ENCODE measurements at places on chromosomes 1 and 21. TPM values are rescaled to one million over a fixed set of nuclear protein-coding genes. Genes with fewer than 3 reads are reported as not detected.

Gene PAFAH2
- 7.9 TPM for total RNA-seq

Gene SLC25A34
- 0.22 TPM for total RNA-seq

Gene CDC42BPA
- total RNA-seq, result 52.8 TPM

Gene NAV1
- 12.7 TPM for total RNA-seq

Gene TTC39A
- total RNA-seq, result not detected

Gene CTTNBP2NL
- total RNA-seq, result 13.0 TPM

Gene ATAD3C
- not detected for total RNA-seq

Gene LCA5L
- total RNA-seq, result 1.0 TPM

Gene PSEN2
- 13.2 TPM for total RNA-seq

DNA sequence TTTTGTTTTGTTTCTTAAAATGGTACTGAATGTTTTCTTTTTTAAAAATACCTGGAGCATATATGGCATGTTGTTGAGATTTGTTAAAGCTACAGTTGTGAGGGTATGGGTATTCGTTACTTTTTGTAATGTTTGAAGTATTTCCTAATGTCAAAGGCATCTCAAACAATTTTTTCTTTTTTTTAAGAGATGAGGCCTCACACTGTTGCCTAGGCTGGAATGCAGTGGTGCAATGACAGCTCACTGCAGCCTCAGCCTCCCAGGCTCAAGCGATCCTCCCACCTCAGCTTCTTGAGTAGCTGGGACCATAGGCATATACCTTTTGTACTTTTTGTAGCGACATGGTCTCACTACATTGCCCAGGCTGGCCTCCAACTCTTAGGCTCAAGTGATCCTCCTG, 16.1 kb downstream of the CLCN6 start:
- no peak for DNase-seq

GRCh38 chr1:52579415-52579814, 22.8 kb upstream of the GPX7 start:
- DNase-seq, result no peak

GRCh38 chr1:161890574-161890973, 124.5 kb downstream of the ATF6 start:
- DNase-seq, result no peak

GRCh38 chr1:101317590-101317989, 80.8 kb downstream of the S1PR1 start:
- DNase-seq, result no peak

DNA sequence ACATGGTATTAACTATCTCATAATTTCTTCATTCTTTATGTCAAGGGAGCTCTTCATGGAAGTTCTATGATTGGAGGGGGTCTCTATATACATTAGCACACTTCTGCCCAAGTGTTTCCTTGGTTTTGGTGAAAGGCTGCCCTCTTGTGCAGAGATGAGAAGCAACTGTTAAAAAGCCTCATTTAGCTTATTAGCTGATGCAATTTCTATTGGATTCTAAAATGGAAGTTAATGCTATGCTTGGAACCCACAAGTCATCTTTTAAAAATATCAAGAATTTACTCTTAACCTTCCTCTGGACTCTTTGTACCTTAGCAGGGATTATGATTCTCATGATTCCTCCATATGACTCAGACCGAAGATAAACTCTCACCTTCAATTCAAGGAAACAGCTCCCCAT, 328.9 kb downstream of the PTBP2 start:
- DNase-seq, result peak; percentile 8

DNA sequence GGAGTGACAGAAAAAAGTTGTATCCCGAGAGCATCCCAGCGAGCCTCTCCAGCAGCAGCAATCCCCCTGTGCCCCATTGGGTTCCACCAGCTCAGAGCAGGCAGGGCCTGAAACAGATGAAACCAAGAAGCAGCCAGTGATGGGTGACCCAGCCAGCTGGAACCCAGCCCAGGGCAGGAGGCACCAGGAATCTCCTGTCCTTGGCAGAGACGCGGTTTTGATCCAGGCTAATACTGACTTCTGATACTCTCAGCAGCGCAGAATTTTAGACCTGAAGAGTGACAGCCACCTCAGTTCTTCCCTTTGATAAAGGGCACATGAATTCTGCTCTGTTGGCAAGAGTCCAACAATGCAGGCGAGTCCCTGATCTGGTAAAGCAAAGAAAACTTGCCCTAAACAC, 11.4 kb upstream of the OLIG1 start:
- DNase-seq, result no peak

DNA sequence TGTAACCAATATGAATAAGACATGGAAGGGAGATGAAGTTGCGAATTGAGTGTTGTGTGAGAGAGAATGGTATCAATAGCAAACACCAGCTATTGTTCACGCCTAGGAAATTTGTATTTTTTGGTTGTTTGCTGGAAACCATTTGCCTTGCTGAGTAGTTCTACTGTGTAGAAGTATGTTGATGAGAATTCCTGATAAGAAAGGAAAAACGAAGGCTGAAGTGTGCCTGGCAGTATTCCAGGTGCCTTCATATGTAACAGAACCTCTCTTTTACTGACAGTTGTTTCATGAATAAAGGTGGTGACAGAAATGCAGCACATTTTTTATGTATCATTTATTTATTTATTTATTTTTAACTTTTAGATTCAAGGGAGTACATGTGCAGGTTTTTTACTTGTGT, 79.5 kb downstream of the SDCCAG8 start:
- DNase-seq, result no peak

DNA sequence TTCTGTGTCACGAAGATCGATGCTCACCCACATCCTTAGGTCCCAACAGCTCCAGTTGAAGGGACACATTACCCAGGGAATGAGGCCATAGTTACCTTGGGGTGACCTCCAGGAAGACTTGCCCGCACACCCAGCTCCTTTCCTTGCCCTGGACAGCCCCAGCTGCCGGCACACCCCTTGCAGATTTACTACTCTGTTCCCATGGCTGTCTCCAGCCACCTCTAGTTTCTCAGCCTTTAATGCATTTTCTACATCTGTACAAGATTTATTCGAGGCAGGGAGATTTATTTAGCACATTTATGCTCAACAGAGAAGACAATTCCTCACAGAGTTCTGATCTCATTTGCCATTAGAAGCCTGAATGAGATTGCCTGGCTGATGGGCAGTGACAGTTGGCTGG, 36.7 kb downstream of the SYT2 start:
- no peak for DNase-seq

- no peak for DNase-seq
Measured at GRCh38 chr21:44510109-44510507, 29.9 kb downstream of the KRTAP10-1 start.

DNA sequence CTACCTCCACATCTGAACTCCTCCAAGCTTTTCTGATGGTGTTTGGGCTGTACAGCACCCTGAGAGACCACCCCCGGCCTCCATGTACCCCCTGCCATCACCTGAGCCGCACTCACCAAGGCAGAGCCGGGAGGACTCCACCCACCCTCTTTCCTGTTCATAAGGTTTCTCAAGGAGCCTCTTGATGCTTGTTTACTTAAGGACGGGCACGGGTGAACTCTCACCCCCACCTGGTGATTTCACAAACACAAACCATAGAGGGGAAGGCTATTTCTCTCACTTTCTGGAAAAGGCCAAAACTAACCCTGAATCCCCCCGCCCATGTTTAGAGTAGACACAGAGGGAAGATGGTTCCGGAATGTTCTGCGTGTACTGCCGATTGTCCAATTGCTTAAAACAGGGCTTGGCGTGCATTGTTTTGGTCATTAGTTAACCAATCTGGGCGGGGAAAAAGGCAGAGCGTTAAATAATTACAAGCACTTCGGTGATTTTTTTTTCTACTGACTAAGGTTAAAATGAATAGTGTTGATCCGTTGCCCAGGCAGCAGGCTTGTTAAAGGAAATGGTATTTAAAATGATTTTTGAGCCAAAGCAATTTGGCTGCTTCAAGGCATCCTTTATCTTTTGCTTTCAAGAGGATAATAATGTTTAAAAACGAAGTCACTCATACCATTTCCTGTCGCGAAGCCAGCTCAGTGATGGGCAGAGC, 279.8 kb upstream of the VAMP3 start:
- no peak for DNase-seq

- DNase-seq, result no peak
Measured at GRCh38 chr1:68206848-68207689, 25.3 kb downstream of the WLS start.

DNA sequence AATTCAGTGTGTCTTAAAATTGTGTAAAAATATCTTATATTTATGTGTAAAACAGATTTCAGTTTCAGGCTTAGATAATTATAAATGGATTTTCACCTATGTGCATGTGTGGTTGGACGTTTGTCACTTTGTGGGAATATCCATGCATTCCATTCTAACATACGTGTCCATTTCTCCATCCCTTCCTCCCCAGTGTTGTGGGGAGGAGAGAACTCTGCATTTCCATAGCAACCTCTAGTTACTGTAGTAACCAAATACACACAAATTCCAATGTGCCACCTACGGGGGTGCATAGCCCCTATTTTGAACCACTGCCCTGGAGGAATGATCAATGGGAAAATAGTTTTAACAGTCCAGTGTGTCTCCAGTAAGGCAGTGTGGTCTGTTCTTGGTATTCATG, 79.0 kb downstream of the RASAL2 start:
- peak; percentile 48 for DNase-seq

DNA sequence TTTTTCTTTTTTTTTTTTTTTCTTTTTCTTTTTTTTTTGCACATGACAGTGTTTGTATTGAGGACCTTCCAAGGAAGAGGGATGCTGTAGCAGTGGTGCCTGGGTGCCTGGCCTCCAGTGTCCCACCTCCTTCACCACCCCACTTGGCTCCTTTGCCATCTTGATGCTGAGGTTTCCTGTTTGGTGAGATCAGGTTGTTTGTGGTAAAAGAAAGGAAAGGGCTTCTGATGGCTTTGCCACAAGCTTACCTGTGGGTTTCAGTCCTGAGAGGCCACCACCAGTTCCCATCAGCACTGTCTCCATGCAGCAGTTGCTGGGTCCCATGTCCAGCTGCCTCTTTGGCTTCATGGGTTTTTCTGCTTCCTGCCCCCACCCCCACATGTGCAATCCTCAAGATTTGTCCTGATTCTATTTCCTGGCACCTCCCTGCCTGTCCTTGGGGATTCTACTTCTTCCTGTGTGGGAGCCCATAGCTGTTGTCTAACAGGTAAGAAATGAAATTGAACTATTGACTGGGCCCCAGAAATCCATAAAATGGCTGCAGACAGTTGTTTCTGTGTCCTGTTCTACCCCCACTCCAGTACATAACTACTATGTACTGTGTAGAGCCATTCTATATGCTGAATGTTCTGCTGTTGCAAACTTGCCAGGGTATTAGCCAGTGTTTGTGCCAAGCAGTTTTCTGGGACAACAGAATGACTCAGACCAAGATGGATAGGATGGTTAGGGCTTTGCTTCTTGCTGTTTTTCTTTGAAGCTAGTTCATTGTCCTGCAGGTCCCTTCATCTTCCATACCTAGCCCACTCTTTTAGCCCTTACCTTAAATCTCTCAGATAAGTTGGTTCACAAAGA, 4.2 kb upstream of the CCDC28B start:
- no peak for DNase-seq

DNA sequence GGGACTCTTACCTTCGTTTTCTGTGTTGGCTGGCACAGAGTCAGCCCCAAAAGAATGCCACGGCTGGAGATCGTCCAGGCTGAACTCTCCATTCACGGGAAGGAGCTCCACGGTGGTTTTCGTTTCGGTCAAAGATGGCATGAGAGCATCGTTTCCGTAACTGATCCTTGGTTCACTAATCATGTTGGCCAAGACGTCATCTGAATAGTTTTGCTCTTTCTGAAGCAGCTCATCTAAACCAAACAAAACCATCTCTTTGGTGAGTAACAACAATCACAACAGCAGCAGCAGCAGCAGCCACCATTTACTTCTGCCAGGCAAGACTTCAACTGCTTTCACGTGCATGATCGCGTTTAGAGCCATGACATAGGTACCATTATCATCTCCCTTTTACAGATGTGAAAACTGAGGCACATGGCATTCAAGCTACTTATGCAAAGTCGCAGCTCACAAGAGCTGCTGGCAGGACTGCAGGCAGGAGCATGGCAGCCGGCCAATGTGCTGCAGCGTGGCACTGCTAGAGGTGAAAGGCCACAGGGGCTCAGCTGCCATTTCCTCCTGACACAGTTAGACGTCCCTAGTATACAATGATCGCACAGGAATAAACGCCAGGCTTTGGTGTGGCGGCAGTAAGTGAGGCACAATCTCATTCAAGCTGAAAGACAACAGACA, 177.1 kb downstream of the GABPA start:
- no peak for DNase-seq

GRCh38 chr1:30908696-30909364, at the start of gene SDC3:
SDC3 (minus strand) TSS chr1:30908758; CDS start chr1:30908586, 172 bp downstream.
- no peak for DNase-seq

- no peak for DNase-seq
Measured at GRCh38 chr21:32534113-32534512, 51.2 kb downstream of the TCP10L start.

DNA sequence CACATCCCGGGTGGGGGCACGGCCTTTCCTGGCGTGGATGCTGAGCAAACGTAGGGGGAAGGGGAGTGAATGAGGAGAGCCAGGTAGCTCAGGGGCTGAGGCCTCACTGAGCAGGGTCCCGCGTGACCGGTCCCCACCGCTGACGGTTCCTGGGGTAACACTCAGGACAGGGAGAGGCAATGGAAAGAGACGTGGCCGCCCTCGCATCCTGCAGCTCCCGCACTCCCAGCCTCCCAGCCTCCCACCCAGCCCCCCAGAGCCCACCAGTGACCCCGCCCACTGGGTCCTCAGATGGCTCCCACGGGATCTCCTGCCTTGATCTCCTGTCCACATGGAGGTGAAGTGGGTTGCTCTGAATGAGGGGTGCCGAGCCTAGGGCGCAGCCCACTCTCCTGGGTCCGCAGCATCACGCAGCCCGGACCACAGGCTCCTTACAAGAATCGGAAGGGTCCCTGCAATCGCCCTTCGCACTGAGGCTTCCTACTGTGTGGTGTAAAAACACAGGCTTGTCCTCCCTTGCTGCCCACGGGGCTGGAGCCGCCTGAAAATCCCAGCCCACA, 2.4 kb downstream of the TSPEAR start:
- DNase-seq, result peak; percentile 40

- DNase-seq, result no peak
Measured at GRCh38 chr1:87880098-87880760, 551.5 kb downstream of the LMO4 start.

DNA sequence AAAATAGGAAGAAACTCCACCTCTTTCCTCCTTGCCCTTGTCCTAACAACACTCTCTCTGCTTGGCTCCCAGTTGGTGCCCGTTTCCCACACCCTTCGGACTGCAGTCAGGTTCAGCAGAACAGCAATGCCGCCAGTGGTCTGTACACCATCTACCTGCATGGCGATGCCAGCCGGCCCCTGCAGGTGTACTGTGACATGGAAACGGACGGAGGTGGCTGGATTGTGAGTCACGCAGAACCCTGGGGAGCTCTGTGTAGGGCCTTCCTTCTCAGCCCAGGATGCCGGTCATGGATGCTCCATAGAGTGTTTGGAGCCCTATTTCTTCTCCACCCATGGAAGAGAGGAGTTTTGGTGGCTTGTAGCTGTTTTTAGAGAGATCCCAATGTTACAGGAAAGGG, 60.9 kb downstream of the TNN start:
- no peak for DNase-seq

- DNase-seq, result no peak
Measured at GRCh38 chr1:27403065-27403726, 10.8 kb downstream of the GPR3 start.

GRCh38 chr21:36422279-36423098, 37.3 kb downstream of the CHAF1B start:
- peak; percentile 37 for DNase-seq
